ENCODE measurements at places on chromosomes 12 and 14. TPM values are rescaled to one million over a fixed set of nuclear protein-coding genes. Genes with fewer than 3 reads are reported as not detected.

BATF gene
- total RNA-seq, result 6.0 TPM

SIVA1 gene
- 156 TPM for total RNA-seq

CCDC184 gene
- total RNA-seq, result 0.95 TPM

KCNC2 gene
- not detected for total RNA-seq

SEC23A gene
- 25.1 TPM for total RNA-seq
